ENCODE measurements at places on chromosomes 4 and X.

DNA sequence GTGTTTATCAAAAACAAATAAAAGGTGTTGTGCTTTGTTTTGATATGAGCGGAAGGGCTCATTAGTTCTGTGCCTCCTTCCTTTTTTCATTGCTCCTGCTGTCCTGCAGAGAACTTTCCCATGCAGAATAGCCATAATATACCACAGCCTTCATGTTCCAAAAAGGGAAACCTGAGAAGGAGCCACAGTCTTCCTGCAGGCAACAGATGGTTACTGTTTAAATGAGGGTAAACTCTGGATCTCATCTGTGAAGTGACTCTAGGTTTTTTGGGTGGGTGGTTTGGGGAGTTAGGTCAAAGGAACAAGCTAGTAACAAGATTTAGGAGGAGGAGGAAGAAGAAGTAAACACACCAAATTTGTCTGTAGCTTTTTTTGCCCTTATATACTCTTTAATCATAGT, 131.8 kb downstream of the BMPR1B start:
- no peak for DNase-seq

- no peak for DNase-seq
Observed at GRCh38 chr4:152659806-152660205, 20.0 kb downstream of the TMEM154 start.

- no peak for DNase-seq
Observed at GRCh38 chr4:107330916-107331315, 294.8 kb upstream of the DKK2 start.

DNA sequence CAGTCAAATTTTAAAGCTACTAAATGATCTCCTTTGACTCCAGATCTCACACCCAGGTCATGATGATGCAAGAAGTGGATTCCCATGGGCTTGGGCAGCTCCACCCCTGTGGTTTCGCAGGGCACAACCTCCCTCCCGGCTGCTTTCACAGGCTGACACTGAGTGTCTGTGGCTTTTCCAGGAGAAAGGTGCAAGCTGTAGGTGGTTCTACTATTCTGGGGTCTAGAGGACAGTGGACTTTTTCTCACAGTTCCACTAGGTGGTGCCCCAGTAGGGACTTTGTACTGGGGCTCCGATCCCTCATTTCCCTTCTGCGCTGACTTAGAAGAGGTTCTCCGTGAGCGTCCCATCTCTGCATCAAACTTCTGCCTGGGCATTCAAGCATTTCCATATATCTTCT, 845.2 kb downstream of the PCDH18 start:
- no peak for DNase-seq

- DNase-seq = no peak
Observed at GRCh38 chr4:25450491-25450901, 73.4 kb downstream of the ANAPC4 start.

GRCh38 chr4:78214078-78214477, 157.0 kb downstream of the FRAS1 start:
- DNase-seq = no peak

DNA sequence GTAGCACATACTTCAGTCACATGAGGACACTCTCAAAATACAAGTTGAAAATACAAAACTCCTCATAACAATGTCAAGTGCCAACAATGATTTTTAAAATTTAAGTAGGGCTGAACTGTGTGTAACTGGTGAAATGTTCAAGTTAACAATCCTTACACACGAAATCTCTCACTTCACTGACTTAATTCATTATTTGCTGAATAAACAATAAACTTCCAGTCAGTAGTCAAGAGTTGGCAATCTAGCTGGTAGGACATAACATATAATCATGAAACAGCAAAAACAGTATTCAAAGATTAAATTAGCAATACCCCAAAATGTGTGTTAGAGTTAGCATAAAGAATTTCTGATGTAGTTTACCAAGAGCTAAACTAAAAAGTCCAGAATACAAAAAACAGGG, 1.9 kb upstream of the RAB33B start:
- DNase-seq = no peak

DNA sequence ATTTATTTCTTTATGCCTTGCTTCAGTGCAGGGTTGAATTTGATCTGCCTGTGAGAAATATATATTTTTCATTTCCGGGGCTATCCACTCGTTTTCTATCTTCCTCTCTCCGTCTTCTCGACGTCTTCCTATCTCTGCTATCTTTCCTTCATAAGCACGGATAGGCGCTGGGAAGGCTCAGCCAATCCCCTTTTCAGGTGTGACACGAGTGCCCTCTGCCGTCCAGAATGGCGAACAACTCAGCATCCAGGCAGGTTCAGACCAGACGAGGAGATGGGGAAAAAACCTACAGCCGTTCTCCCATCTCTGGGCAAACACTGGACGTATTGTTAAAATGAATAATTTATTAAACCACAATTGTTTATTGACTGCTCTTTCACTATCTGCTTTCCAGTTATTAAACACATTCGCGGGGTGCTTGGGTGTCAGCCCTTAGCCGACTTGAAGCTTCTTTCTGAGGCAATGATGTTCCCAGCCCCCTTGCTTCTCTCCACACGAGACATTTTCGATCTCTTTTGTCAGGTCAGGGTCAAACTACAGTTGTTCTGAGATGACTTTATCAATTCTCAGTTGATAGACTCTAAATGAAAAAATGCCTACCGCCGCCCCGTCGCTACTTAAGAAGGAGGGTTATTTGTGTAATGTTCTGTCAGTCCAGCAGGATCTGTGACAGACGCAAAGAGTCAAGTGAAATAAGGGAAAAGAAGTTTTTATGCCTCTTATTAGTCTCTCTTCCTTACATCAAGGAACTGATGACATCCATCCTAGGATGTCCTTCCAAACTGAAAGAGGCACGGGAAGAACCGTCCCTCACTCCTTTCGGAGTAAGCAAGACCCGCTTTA, 96.3 kb upstream of the NOCT start:
- DNase-seq = peak; percentile 81

- no peak for DNase-seq
Observed at GRCh38 chrX:85017721-85018120, 14.0 kb downstream of the APOOL start.

Measured in left hindlimb (tissue), 1 donor.